Activated naive CD4-positive, alpha-beta T cell treated with Interleukin-2 at 50 U/mL for 16 hours (primary cell): ENCODE measurements at places on chromosomes 2 and 18.
A peak's percentile ranks its signal among the peaks of the same experiment; 100 is the strongest.

- no peak for DNase-seq
Observed at GRCh38 chr18:51617167-51617566, 419.7 kb upstream of the MEX3C start.

GRCh38 chr2:105323111-105323510, 6.4 kb downstream of the TGFBRAP1 start:
- DNase-seq = no peak

DNA sequence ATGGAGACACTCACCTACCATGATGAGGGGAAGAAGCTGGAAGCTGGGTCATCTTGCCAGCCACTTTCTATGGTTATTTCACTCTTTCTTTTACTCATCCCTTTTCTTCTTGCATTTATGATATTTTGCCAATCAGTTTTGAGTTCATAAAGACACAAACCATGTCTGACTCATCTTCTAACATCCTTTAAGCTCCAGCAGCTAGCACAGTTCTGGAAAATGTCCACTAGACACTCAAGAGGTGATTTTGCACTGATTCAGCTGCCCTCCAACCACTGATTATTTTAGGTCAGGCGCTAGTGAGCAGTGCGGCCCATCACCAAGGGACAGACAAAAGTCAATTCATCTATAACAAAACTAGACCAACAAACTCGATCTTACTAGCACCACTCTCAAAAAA, 537.1 kb upstream of the ID2 start:
- DNase-seq = no peak

DNA sequence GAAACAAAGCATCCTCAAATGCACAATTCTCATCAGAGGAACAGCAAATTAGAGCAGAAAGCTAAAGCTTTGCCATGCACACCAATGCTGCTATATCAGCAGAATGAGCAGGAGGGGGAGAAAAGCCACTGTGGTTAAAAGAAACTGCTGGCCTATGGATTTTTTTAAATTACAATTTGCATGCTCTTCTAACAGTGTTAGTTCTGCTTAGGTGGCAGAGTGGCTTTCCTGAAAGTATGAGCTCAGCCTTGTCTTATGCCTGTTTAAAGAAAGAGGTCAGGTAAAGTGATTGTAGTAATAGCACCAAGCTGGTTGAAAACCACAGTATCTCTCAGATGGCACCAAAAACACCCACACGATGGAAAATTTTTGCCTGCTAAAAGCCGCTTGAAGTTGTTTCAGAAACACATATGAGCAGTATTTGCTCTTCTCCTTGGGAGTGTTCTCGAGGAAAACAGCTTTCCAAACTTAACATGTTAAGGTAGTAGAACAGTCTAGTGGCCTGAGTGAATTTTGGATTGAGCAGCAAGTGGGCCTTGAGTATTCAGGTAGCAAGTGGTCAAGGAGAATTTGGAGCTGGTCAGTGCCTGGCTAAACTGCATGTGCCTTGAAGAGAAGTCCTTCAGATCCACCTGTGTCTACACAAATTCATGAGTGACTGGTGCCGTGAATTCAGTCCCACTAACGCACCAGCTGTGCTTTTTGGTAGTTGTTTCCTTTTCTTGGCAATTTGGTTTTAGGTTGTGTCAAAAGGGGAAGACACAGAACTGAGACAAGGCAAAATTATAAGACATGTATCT, 19.6 kb upstream of the NDUFV2 start:
- DNase-seq = peak; percentile 62

DNA sequence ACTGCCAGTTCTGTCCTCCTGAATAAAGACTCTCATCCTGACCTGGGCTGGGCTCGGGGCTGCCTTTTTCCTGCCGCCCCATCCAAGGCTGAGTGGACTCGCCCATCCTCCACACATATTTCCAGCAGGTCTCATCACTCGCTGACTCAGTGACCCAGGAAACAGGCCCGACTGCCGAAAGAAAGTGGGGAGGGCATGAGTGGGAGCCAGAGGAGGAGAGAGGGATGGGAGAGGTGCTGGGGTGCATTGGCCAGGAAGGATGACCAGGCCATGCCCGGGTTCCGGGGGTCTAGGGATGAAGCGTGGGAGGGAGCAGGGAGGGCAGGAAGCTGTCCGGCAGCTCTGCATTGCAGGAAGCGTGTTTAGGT, 66.7 kb downstream of the TWIST2 start:
- DNase-seq = no peak

DNA sequence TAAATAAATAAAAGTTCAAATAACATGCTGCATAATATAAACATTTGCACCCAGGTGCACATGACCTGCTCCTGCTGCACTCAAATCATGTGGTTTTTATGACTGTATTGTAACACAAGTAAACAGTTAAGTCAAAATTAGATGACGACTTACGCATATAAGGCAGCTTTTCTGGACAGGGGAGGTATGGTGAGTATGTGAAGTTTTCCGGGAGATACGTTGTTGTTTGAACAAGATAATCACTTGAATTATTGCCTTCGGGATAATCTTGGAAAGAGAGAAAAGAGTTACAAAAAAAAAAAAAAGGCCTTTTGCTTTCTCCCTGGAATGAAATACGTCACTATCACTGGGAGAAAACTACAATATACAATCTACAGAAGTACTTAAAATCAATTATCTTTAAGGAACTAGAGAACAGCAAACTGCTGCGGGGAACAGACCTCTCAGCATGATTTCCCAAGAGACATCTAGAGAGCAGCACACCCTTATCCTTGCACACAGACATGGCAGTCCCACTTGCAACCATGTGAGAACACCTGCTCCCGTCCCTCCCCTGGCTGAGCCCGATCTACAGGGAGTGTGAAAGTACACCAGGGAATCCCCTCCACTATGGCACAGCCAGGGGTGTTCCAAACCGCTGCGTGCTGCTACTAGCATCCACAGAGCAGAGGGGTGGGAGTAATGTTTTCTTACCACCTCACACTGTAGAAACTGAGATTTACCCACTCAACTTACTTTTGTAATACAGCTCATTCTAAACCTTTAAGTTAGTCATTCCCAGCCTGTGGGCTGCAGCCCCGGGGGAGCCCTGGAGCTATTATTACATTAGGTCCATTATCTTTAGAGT, 26.3 kb downstream of the B4GALT6 start:
- DNase-seq = peak; percentile 49

- DNase-seq = no peak
Observed at GRCh38 chr2:112906276-112906675, 4.7 kb upstream of the IL37 start.

DNA sequence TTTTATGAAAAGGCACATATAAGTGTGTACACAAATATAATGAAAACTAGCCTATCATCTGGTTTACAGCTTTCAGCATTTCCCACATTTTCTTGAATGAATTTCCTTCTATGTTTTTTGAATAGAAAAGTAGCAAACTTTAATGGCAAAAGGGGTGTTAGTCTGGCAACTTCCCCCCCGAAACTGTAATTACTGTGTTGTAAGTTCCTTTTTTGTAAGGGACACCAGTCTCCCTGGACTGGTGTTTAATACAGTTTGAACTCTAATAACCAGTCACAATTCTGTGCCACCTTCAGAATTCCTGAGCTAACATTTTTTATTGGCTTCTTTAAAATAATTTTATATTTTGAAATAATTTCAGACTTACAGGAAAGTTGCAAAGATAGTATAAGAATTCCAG, 94.2 kb downstream of the ACSL3 start:
- no peak for DNase-seq

GRCh38 chr18:51603551-51603950, 406.1 kb upstream of the MEX3C start:
- no peak for DNase-seq

GRCh38 chr2:47520825-47521665, 118.1 kb downstream of the MSH2 start:
- DNase-seq = peak; percentile 74

GRCh38 chr18:74899554-74899953, 301.9 kb downstream of the ZNF407 start:
- DNase-seq = no peak

GRCh38 chr2:170368370-170368769, 190.4 kb downstream of the MYO3B start:
- DNase-seq = no peak
